ENCODE measurements at places on chromosomes 12 and 14.

GRCh38 chr14:64536488-64537245 lies 3.9 kb upstream of the HSPA2 start:
- DNase-seq = no peak

- DNase-seq = no peak
These were observed 34.9 kb upstream of the CERS5 start for GRCh38 chr12:50201987-50202521.

GRCh38 chr12:124904306-124905098 lies 9.9 kb downstream of the UBC start:
- no peak for DNase-seq

DNA sequence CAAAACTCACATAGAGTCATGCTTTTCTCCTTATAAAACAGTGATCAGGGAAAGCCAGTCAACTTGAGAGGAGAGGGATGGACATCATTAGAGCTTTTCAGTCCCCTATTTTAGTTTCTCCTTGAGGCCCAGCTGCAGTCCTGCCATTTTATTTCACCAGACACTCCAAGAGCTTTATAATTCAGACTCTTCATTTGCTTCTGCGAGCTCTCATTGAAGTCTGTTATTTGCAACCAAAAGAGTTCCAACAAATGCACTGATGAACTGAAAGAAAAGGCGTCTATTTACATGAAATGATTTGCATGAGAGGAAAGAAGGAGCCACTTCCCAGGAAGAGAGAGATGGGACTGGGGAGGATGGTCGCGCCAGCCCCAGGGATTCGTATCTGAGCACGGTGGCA lies 86.8 kb downstream of the NDUFA12 start:
- DNase-seq = no peak

GRCh38 chr12:113130457-113131135 lies 5.0 kb downstream of the RASAL1 start:
- DNase-seq = no peak

- no peak for DNase-seq
These were observed 219.3 kb downstream of the RMST start for GRCh38 chr12:97681612-97682504.

GRCh38 chr12:65993173-65993572 lies 137.4 kb downstream of the LLPH start:
- no peak for DNase-seq

DNA sequence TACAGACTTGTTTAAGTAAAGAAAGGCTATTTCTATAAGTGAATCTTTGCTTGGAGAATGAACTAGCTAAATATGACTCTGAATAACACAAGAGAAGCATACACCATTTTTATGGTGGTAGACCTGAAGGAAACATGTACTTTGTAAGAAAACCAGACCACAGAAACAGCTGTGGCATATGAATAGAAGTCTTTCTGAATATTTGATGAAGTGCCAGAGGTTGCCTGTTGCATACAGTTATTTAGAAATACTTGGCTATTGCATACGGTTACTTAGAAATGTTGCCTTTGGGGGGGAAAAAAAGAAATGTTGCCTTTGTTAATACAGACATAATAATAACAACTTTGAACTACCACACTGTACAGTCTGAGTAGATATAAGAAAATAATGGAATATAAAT lies 16.8 kb upstream of the LEMD3 start:
- DNase-seq = no peak

DNA sequence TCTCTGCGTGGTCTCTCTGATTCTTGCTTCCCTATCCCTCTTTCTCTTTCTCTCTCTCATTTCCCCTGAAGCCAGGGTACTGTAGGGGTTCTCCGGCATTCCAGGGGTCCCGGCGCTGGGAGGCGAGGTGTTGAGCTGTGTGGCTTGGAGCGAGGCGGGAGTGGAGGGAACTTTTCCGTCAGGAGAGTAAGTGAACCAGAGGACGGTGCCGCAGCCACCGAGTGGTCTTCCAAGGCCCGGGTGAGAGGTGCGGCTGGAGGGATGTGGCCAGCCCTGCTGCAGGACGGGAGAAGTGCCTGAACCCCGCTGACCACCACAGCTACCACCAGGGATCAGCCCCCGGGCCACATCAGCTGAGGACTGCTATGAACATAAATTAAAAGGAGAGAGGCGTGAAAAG lies 68.2 kb upstream of the FAM181A start:
- no peak for DNase-seq

DNA sequence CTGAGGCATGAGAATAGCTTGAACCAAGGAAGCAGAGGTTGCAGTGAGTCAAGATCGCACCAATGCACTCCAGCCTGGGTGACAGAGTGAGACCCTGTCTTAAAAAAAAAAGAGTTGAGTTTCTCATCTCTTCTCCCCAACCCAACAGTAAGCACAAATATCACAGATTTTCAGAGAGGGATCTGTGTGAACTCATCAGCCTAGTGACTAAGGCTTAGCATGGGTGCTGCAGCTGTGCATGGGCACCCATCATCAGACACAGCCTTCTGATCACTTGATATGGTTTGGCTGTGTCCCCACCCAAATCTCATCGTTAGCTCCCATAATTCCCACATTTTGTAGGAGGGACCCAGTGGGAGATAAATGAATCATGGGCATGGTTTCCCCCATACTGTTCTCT lies 298.9 kb downstream of the PCNX1 start:
- DNase-seq = no peak

DNA sequence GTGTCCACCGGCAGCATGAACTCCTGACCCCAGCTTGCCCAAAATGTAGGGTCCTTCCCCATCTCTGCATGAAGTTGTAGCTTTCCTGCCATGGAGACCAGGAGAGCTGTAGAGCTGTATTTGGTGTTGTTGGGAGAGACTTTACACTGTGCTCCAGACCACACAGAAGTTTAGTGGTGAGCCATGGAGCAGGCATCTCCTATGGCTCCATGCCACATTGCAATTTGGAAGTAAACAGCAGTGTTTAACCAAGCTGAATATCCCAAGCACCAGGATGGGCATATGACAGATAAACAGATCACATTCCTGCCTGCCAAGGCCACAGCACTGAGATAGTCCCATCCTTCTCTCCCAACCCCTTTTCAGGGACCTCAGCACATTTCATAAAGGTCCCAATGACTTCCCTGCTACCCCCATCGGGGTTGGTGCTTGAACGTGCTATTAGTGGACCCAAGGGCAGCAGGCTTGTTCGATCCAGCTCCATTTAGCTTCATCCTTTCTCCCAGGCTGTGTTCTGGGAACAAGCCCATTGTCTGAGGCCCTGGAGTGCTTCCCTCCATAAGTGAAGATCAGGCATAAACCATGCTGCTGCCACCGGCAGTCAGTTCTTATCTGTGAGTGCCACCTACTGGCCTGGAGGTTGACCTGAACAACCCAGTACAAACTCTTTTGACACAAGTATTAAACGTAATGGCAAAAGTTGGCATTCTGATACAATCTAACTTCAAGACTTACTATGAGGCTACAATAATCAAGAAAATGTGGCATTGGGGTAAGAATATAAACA lies 172.3 kb upstream of the ATXN7L3B start:
- DNase-seq = no peak

DNA sequence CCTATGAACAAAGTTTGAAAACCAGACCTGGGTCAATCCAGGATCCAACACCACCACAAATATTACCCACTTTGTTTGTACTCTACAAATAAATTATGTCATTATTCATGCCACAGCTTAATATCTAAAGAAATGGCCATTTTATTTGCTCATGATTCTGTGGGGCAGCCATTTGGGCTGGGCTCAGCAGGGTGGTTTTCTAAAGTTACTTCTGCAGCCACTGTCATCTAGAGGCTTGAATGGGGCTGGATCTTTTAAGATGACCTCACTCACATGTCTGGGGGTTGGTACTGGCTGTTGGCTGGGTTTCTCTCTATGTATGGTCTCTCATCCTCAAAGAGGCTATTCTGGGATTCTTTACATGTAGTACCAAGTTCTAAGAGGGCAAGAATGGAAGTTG lies 96.2 kb downstream of the VCPKMT start:
- no peak for DNase-seq

GRCh38 chr12:91935296-91935695 lies 210.3 kb downstream of the BTG1 start:
- DNase-seq = no peak

DNA sequence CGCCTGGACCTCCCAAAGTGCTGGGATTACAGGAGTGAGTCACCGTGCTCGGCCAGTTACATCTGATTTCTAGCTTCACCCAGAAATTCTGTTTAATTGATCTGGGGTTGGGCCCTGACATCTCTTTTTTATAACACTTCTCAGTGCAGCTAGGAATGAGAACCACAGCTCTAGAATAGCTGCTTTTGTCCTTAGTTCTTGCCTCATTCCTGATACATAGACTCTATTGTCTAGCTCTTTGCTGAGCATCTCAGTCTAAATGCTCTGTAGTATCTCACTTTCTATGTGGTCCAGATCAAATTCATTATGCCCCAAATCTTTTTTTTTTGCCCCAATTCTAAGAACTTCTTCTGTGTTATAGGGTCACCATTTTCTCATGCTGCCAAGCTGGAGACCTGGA lies 29.9 kb upstream of the FUT8 start:
- DNase-seq = no peak

- no peak for DNase-seq
These were observed 34.9 kb downstream of the AEBP2 start for GRCh38 chr12:19474147-19474546.

GRCh38 chr12:21340403-21340802 lies 5.7 kb upstream of the SLCO1A2 start:
- DNase-seq = no peak

DNA sequence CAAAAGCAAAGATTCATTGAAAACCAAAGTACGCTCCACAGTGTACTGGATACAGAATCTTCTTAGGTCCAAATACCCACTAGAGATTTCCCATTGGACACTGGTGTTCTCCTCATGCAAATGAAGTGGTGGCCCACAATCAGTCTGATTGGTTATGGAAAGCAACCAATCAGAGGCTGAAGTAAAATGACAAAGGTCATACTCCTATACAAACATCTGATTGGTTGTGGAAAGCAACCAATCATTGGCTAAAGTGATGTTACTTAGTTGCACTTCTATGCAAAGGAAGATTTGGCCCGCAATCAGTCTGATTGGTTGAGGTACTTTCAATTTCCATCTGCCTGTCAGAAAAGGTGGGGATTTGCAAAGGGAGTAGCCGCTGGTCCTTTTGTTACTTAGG lies 1.3 kb upstream of the WASHC3 start:
- DNase-seq = no peak

GRCh38 chr12:112241176-112241575 lies 115.8 kb downstream of the TRAFD1 start:
- DNase-seq = no peak

- DNase-seq = no peak
These were observed 264.2 kb upstream of the KITLG start for GRCh38 chr12:88844426-88844825.

GRCh38 chr12:132766380-132767085 lies 4.9 kb upstream of the ANKLE2 start:
- DNase-seq = no peak

- DNase-seq = no peak
These were observed 1030.7 kb downstream of the AACS start for GRCh38 chr12:126095748-126096510.

- no peak for DNase-seq
These were observed 13.2 kb downstream of the KCNH5 start for GRCh38 chr14:63032076-63032475.

- DNase-seq = peak; percentile 74
These were observed 536 bp upstream of the WNT1 start for GRCh38 chr12:48977290-48978281.

GRCh38 chr14:102898298-102898697 lies 24.2 kb upstream of the AMN start:
- DNase-seq = no peak

- no peak for DNase-seq
These were observed 23.7 kb downstream of the PCNX1 start for GRCh38 chr14:70931008-70931407.

DNA sequence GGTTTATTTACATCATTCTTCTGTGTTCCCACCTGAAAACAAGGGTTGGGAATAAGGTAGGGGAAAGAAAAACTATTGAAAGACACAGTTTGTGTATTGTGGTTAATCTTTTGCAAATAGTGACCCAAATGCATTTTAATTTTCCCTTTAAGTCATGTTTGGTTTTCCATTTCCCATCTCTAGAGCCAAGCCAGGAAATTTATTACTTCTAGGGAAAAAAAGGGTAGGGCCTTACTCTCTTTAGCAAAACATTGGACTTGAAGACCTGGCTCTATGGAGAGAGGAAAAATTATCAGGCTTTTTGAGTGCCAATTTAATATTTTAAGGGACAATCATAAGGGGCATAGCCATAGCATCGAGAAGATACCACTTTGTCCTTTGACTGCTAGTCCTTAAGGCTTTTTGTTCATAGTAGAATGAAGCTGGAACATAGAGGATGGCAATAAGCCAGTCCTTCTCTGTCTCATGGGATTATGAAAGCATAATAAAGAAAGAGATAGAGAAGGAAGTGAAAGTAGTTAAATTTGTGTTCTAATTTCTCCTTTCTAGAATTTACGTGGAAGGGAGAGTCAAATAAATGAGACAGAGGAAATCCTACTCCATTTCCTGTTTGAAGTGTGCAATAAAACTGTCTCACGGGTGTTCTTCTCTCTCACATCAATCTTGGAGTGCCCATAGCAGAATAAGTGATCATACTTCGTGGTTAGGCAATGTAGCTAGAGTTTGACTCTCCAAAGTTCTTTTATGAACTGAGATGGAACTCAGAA lies 50.9 kb upstream of the PPFIA2 start:
- DNase-seq = no peak

DNA sequence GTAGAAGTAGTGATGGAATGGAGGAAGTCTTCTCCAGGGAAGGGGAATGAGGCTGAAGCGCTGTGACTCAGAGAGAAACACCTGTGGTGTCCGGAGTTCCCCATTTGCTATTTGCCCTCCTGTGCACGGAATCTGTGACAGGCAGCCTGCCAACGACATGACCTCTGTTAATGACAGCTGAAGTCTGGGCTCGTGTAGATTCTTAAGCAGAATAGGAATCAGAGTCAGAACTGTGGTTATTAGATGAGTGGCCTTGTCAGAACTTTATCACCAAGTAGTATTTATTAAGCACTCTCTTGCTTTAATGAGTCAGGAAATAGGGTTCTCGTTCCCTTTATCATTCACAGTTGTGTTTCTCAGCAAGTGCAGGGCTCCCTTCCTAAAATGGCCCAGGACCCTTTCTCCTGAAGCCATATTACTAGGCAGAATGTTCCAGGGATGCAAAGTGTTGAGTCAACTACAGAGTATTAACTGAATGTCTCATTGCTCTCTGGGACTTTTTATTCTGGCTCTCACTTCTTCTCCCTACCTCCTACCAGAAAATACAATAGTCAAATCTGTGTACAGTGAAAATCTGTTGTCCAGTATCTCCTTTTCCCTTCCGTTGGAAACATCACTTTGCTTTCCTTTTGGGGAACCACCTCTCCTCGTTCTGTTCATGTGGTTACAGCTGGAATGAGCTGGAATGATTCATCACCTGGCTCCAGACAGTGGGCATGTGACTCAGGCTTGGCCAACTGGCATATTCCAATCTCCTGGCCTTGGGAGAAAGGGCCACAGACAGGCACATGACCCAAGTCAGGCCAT lies 77.8 kb upstream of the MAX start:
- DNase-seq = no peak

- no peak for DNase-seq
These were observed 50.9 kb upstream of the KCNH5 start for GRCh38 chr14:63096186-63096585.

Measured in stimulated activated CD4-positive, alpha-beta T cell treated with anti-CD3 and anti-CD28 coated beads, Interleukin-1b, Interleukin-23, amount 100 ng/mL, for 1 hour (primary cell).